NCI-H2081 (cell line): ENCODE measurements at places on chromosomes 5 and 9.
A peak's percentile ranks its signal among the peaks of the same experiment; 100 is the strongest.

DNA sequence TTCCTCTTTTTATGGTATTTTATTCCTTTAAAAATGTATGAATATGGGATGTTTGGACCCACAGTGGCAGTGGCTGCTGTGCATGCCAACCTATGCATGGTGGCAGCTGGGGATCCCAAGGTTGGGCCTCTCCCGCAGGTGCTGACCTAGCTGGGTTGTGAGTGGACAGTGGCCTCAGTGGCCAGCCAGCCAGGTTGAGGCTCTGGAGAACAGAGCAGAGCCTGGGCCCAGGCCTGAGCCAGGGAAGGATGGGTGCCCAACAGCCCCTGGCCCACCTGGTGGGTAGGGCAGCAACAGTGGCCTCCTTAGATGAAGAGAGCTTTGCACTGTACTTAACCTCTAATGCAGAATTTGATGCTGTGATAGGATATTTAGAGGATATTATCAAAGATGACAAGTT, 624.8 kb downstream of the CHSY3 start:
- no peak for DNase-seq

DNA sequence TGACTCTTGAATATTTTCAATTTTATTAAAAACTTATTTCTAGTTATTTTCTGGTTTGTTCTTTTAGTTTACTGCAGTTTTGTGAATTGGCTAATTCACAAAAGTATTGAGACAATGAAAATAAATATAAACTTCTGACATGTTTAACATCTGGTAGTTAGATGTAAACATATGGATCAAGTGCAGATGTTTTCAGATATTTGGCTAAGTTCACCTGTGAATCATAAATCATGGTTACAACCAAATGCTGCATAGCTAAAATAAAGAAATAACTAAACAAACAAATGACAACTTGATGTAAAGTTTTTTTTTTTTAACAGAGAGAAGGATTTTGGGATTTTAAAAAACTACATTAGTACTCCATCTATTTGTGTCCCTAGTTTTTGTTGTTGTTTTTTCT, 484.6 kb downstream of the SLCO4C1 start:
- DNase-seq: no peak

DNA sequence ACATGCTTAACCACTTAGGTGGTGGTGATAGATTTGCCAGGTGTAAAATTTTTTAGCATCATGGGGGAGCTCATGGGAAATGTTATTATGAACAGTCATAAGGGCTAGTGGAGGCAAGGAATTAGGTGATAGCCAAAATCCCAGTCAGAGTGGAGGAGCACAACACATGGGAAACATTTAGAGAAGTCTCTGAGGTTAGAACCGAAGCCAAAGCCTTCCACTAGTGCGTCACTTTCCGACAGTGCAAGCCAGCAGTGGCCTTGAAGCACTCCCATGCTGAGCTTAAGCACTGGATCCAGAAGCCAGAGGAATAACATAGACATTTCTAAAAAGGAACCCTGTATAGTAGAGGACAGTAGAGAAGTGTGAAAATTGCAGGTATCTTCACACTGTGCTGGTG, 101.5 kb upstream of the SNX2 start:
- no peak for DNase-seq

GRCh38 chr9:38282756-38283155, 109.7 kb upstream of the ALDH1B1 start:
- no peak for DNase-seq

- DNase-seq: no peak
Observed at GRCh38 chr5:115859378-115859777, 17.6 kb downstream of the AP3S1 start.

DNA sequence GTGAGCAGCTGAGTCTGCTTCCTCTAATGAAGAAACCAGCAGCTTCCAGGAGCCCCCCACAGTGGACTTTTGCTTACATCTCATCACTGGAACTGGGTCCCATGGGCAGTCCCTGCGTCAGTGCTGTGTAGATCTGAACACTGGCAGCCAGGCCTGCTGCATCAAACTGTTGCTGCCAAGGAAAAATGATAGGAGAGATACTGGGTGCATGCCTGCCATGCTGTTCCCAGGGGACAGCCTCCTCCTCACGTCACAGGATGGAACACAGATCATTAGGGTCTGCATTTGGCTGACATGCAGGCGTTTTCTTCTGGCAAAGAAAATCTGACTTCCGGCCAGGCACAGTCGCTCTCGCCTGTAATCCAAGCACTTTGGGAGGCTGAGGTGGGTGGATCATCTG, 67.9 kb downstream of the OLFM1 start:
- DNase-seq: no peak

- no peak for DNase-seq
Observed at GRCh38 chr9:134690301-134690751, 48.7 kb downstream of the COL5A1 start.

GRCh38 chr5:100761192-100761591, 141.9 kb downstream of the ST8SIA4 start:
- no peak for DNase-seq

DNA sequence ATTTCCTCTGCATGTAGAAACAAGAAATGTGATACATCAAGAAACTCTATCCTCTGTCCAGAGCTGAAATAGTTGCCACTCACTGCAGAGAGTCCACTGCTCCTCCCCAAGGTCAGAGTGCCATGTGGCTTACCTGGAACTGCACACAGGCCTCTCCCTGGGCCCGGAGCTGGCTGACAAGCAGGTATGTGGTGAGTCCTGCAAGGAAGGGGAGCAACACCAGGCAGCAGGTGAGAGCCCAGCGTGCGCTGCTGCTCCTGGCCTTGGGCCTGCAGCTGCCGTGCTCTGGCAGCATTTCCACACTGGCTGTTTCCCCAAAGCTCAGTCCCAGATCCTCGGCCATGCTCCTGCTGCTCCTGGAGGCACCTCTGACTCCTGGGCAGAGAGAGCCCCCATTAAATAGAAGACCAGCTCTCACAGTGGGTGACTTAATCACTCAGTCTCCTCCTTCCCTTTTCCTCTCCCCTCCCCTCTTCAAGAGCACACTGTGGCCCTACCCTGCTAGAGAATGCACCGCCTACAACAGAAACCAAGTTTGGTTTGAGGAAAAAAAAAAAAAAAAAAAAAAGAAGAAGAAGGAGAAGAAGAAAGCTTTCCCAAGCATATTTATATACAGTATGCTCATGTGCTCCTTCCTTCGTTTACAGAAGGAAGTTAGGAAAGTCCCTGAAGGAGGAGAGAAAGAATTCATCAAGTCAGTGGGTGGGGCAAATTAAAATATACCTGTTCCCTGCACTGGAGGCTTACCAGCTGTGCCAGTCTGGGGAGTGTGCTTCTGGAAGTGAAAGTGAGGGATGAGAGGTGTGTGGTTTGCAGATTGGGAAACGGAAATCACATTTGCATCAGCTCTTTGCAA, at the start of gene TNFSF15:
Gene TNFSF15, minus strand, starts transcription at position 370 of the 856 bp plus-strand sequence. Its CDS starts 27 bp downstream, at position 343.
- peak; percentile 75 for DNase-seq

GRCh38 chr9:107172979-107173347, 110.1 kb upstream of the RAD23B start:
- no peak for DNase-seq

DNA sequence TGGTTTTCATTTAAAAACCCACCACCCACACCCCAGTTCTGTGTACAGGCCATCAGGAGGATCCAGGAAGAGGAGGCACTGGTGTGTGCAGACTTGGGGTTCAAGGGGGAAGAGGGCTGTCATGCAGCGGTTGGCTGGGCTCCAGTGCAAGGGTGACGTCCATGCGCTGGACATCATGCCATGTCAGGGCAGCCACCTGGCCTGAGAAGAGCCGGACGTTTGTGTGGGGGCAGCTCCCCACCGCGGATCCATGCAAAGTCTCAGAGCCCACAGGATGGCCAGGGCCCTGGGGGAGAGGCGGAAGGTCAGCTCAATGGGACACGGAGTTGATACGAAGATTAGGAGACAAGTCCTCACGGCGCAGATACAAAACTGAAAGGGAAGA, 11.1 kb downstream of the BRD9 start:
- no peak for DNase-seq

DNA sequence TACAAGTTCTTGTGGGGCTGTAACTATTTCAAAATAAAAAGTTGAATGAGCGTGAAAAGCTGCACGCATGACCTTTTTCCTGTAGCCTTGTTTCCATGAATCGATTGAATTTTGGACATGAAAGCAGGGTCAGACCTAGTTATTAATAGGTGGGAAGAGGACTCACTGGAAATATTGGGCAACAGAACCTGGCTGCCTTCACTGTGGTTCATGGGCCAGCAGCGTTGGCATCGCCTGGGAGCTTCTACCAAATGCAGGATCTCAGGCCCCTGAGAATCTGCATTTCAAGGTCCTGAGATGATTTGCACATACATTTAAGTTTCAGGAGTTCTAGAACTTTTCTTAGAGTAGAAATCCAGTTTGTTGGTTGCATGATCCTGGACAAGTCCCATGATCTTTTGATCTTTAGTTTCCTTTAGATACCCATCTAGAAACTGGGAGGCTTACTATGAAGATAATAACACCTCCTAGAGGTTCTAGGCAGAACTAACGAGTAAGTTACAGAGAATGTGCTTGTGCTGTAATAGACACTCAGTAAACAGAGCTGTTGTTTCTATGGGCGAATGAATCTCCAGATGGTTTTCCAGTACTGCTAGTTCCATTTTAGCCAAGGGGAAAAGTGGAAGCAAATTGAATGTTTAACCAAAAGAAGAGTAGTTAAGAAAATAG, 12.4 kb downstream of the ANKRD33B start:
- DNase-seq: no peak

- DNase-seq: no peak
Observed at GRCh38 chr5:157336423-157336744, 70.5 kb downstream of the CYFIP2 start.

DNA sequence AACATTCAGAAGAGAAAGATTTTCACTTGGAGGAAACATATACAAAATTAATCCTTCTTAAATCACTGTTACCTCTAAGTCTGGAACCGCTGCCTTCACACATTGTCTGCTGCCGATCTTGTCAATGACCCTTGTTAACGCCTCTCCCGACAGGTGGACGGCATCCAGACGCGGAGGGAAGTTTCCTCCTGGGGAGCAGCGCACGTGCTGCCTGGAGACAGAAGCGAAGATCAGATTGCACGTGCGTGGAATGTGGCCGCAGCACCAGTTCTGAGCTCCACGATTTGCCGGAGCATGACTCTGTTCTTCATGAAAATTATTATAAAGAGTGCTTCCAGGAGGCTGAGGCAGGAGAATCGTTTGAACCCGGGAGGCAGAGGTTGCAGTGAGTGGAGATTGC, 183.6 kb upstream of the IRX4 start:
- DNase-seq: no peak

- no peak for DNase-seq
Observed at GRCh38 chr5:107610798-107611197, 59.9 kb downstream of the EFNA5 start.

DNA sequence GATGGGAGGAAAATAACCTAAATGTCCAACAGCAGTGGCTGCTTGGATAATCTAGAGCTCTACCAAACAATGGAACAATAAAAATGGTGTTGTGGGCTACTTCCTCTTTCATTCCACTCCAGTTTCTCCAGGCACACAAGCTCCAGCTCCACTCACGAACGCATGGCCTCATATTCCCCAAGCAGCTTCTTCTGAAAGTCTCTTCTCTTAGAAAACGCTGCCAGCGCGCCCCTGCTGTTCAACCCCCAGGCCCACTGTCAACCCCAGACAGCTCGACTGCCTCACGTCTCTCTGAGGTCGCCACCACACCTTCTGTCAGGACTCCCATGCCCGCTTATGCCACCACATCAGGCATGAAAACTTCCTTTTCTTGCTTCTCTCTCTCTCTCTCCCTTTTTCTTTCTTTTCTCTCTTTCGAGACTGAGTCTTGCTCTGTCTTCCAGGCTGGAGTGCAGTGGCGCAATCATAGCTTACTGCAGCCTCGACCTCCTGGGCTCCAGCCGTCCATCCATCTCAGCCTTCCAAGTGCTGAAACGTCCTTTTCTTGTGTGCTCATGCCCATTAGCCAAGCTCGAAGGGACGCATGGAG, 16.2 kb downstream of the OR2V2 start:
- no peak for DNase-seq

GRCh38 chr5:63101870-63102269, 523.3 kb downstream of the LRRC70 start:
- no peak for DNase-seq

GRCh38 chr5:172634106-172634899, 6.8 kb upstream of the NEURL1B start:
- DNase-seq: no peak

DNA sequence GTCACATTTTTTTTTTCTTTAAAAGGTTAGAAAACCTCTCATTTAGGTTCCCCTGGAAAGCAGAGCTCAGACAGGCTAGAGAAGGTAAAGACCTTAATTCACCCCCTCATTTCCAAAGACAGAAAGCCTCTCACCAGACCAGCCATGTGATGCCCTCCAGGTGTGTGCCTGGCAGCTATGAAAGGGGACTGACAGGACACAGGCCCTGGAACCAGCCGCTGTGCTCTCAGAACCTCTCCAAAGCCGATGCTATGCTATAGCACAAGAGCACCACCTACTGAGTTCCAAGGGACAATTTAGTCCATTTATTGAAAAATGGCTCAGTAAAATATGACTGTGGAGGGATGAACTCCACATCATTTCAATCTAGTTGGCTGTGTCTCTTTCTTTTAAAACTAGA, 48.8 kb downstream of the FANCC start:
- peak; percentile 73 for DNase-seq

GRCh38 chr5:10586008-10586407, 22.1 kb downstream of the ANKRD33B start:
- no peak for DNase-seq

DNA sequence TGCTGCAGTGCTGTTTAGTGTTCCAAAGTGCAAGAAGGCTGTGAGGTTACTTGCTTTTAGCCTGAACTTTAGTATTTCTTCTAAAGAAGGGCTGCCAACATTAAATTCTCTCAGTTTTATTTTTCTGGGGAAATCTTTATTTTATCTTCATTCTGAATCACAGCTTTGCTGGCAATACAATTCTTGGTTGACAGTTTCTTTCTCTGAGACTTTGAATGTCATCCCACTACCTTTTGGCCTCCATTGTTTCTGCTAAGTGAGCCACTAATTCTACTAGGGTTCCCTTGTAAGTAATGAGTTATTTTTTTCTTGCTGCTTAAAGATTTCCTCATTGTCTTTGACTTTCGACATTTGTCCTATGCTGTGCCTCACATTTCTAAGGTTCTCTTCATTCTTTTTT, 32.4 kb upstream of the SUSD1 start:
- DNase-seq: no peak

GRCh38 chr9:106417685-106418084, 445.3 kb upstream of the ZNF462 start:
- DNase-seq: no peak

DNA sequence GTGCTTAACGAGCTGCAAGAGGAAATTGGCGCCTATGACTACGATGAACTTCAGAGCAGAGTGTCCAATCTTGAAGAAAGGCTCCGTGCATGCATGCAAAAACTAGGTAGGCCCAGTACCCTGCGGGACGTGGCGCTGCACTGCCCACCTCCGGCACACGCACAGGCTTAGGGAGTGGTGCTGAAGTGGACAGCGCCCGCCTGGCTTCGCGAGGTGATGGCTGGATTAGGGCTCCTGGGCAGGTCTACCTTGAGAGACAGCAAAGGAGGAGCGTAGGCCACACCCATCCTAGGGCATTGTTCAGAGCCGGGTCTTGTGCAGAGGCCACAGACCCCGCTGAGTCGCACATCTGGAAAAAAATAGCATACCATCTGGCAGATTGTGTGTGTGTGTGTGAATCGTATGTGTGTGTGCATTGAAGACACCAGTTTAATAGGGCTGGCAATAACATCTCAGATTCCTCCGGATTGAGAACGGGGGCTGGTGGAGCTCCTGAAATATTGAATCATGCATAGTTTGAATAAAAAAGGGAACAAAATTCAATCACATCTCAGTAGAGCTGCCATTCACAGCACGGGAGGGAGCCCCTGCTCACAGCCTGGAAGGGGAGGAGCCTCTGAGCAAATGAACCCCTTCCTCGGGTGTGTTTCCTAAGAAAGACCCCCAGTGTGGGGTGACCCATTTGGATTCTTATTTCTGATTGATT, 11.1 kb downstream of the OLFM1 start:
- DNase-seq: no peak

GRCh38 chr5:179887095-179887494, 20.6 kb downstream of the TBC1D9B start:
- no peak for DNase-seq
